ENCODE measurements at places on chromosomes 2 and 18.

- no peak for DNase-seq
Observed at GRCh38 chr2:30923623-30924022, 116.4 kb upstream of the CAPN13 start.

GRCh38 chr2:14081521-14081920, 551.0 kb upstream of the LRATD1 start:
- DNase-seq = no peak

DNA sequence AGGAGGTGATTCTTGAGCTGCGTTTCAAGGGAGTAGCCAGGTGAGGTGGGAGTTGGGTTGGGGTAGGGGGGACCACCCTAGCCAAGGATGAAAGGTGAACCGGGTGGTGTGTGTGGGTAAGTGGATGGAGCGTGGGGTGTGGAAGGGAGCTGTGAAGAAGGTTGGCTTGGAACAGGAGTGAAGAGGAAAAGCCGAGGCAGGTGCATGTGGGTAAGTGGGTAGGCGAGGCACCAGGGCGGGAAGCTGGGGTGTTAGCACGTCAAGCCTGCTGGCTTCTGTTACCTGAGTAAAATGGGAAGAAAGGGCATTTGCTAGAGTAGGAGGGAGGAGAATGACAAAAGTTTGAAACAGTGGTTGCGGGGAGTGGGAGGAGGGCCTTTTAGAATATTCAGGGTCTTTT, 31.6 kb downstream of the TANC1 start:
- DNase-seq = no peak

- DNase-seq = no peak
Observed at GRCh38 chr2:222100704-222101699, 197.8 kb downstream of the PAX3 start.

Data from effector CD4-positive, alpha-beta T cell (primary cell).